ENCODE measurements at places on chromosomes 4 and X. TPM values are rescaled to one million over a fixed set of nuclear protein-coding genes. Genes with fewer than 3 reads are reported as not detected.

DNA sequence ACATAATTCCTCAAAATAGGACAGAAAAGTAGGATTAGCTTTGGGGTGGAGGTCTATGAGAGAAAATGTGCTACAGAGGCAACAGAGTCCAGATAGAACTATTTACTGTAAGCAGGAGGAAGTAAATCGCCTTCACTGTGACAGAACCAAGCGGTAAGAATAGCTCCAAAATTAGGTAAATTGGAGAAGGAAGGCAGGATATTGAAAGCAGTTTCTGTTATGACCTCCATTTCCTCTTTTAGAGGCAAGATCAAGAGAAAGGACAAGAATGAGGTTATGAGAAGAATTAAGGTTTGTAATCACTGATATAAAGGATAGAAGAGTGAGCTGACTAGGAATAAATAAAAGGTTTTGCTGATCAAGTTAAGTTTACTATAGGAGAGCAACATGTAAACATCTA is 44.1 kb upstream of the NEUROG2 start:
- peak; percentile 2 for DNase-seq

GRCh38 chr4:180314972-180315371 is 1928.2 kb upstream of the TENM3 start:
- DNase-seq = no peak

GRCh38 chrX:72576141-72576894 is 3.7 kb upstream of the HDAC8 start:
- no peak for DNase-seq

The YY2 gene
- 1.4 TPM for polyA plus RNA-seq

The TRIM2 gene
- polyA plus RNA-seq = 13.7 TPM

The PIR gene
- 4.2 TPM for polyA plus RNA-seq

All from muscle of leg (tissue), 16 donors.